Suppressor macrophage (primary cell): ENCODE measurements at places on chromosomes 4 and X.

GRCh38 chr4:109003964-109004363, 241.1 kb upstream of the ETNPPL start:
- DNase-seq, result no peak

DNA sequence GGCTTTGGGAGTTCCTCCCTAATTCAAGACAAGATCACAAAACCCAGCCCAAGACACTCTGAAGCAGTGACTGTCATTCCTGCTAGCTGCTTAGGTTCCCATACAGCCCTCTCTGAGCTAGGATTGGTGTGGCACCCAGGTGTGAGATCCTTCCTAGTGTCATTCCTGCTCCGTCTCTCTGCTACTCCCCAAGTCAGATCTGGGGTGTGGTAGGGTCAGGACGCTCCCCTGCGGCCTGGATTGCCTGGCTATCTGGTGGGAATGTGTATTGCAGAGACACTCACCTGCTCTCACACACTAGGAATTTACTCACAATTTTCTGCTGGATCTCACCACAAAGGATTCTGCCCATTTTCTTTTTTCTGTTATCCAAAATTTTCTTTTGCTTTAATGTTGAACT, 560.8 kb upstream of the ATOH1 start:
- no peak for DNase-seq

DNA sequence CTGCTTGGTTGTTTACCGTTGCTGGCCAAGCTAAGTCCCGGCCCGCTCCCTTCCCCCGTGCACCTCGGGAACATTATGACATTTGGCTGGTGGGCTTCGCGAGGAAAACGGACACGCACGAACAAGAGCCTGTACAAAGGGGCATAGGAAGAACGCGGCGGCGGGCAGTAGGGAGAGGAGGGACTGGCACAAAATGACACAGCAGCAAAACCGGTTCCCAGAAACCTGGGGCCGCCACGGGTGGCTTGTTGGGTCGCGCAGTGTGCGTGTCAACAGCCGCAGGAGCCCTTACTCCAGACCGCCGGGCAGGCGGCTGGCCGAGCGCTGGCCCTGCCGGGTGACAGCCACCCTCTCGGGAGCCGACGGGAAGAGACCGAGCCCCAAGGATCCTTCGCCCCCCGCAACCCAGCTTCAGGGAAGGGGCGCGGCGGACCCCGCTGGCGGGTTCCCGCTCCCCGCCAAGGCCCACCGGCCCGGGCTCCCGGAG, 1.6 kb upstream of the LIN54 start:
- peak; percentile 45 for DNase-seq

DNA sequence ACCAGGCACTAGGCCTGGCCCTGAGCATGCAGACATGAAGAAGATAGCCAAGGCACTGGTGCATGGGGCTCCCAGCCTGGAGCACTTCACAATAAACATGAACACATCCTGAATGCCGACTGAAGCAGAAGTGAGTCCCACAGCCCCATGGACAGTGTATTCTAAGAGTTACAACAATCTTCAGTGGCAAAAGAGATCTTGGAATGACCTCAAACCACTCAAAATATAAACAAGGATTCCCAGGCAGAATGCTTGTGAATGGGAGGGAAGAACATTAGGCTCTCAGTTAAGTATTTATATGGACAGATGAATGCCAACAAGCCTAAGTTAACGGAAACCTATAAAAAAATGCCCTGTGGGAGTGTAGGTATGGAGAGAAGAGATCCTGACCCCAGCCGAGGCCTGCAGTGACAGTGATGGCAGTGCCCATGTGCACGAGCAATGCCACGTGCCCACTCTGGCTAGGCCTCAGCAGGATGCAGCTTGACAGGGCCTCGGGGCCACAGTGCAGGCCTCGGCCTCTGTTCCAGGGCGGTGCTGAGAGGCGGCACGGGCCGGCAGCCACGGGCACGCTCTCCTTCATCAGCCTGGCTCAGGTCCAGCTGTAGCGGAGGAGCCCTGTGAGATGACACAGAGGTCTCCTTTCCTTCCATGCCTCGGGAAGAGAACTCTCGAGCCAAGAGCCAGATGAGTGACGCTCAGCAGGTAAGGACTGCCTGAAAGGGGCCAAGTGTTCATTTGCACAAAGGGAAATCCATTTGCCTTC, 49.2 kb downstream of the IRF2 start:
- no peak for DNase-seq

DNA sequence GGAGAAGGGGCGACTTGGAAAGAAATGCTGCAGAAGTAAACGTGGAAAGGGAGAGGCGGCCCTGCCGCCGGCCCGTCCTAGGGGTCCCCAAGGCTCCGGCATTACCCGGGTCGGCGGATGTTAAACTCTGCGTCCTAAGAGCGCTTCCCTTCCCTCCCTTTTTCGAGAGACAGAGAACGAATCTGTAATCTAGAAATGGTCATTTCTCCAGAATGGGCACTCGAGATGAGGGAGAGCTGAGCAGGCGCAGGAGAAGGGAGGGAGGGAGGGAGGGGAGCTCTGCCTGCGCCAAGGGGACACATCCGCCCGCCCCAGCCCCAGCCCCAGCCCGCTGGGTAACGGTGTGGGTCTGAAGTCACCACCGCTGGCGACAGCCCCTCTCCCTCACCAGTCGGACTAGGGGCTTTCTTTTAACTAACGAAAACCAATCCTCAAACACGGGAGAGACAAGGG, 1.7 kb downstream of the HCFC1 start:
- DNase-seq, result no peak

- peak; percentile 58 for DNase-seq
Measured at GRCh38 chrX:1661048-1661921, 46.4 kb downstream of the ASMT start.

DNA sequence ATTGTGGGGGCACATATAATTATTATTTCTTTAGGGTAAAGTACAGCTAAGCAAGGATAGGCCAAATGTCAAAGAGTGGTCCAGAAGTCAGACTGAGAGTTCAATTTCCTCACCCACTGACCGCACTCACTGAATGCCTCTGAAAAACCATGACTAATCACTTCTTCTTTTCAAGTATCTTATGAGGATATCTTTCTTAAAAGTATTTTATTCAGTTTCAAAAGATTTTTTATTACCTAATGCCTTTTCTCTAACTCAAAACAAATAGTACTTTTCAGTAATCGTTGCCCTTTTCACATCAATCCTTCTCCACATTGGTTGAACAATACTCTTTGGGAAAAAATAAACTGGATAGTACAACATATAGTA, 61.7 kb upstream of the CAMK2D start:
- peak; percentile 66 for DNase-seq

DNA sequence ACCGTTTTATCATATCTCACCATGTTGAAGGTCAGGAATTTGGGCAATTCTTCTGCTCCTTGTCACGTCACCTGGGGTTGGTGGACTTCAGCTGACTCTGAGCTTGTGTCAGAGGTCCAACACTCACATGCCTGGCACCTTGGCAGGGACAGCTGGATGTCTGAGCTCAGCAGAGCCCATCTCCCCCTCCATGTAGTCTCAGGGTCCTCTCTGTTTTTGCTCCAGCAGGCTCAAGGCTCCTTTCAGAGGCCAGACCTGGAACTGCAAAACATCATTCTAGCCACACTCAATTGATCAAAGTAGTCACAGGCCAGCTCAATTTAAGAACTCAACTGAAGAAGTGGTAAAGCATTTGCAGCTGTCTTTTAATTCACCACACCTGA, 45.4 kb downstream of the EDNRA start:
- DNase-seq, result no peak

- DNase-seq, result no peak
Measured at GRCh38 chr4:120990246-120990645, 67.7 kb upstream of the PRDM5 start.

- DNase-seq, result no peak
Measured at GRCh38 chr4:151012820-151013219, 2.3 kb downstream of the LRBA start.

DNA sequence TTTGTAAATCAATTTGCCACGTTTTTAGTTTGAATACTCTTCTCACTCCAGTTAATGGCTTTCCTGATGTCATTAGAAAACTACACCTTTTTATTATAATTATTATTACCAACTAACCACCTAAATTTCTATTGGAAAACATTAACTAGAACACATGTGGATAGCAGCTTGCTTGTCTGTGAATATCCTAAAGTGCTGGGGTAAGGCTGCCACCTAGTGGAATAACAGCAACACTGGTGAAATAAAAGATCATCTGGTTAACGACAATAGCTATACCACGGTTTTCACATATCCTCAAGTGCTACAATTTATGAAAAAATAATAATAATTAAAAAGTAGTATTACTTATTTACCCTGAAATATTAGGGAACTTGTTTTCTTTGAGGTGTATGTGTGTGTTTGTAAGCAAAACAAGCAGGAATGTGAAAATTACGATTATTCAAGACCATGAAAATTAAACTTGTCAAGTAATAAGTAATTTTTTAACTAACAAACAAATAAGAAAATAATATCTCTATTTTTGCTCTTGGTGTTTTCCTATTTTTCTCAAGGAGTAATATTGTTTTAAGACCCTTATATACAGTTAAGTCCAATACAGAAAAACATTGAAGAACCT, 130.1 kb upstream of the TECRL start:
- DNase-seq, result peak; percentile 27

DNA sequence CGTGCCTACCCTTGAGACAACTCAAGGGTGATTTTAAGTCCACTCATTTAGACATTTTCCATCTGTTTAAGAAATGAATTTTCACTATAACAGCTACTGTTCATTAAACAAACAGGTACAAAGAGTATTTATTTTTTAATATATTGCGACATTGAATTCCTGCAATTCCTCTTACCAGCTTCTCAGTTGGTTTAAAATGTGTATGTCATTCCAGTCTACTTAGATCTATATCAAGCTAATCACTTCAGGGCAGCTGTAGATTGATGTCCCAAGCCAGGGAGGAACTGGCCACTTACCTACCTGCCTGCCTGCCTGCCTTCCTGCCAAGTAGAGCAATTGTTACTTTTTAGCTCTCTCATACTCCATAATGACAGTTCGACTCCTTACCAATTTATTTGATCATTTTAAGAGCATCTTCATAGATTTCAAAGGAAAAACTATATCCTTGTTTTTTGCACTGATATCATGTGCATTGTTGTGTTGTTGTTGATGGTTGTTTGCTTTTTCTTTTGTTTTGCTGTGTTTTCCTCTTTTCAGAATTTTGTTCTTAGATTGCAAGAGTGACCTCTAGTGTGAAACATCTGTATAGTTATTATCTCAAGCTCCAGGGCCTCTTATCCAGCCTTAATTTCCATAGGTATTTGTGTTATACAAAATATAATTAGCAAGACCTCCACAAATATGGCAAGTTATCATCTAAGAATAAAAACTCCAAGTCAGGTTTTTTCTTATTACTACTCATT, 120.9 kb upstream of the NRK start:
- DNase-seq, result no peak
